ENCODE measurements at places on chromosomes 2 and 18. TPM values are rescaled to one million over a fixed set of nuclear protein-coding genes. Genes with fewer than 3 reads are reported as not detected.

GRCh38 chr2:105906481-105906880 is 161.8 kb downstream of the NCK2 start:
- no peak for ATAC-seq

- no peak for ATAC-seq
These were observed 42.4 kb downstream of the XDH start for GRCh38 chr2:31372097-31372496.

DNA sequence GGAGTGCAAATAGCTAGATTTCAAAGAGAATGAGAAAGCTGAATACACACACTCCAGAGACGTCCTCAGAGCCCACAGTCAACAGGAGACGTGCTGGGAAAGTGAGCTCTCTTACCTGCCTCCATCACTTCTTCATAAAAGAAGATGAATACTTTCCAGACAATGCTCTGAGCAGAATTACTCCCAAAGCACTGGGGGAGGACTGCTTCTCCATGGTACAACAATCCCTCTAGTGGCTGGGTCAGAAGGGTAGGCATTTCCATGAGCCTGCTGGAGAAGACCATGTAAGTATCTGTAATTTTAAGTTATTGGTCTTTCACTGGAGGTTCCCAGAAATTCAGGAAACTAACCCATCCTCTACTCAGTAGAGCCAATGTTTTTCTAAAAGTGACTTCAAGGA is 190.3 kb downstream of the RBM43 start:
- ATAC-seq: no peak

- ATAC-seq: no peak
These were observed 59.2 kb downstream of the CSRNP3 start for GRCh38 chr2:165528691-165529090.

- ATAC-seq: no peak
These were observed 19.8 kb upstream of the NT5DC4 start for GRCh38 chr2:112701052-112701451.

GRCh38 chr18:28961669-28962228 is 784.8 kb upstream of the CDH2 start:
- ATAC-seq: no peak

GRCh38 chr2:74081030-74081762 is 66.5 kb downstream of the BOLA3 start:
- ATAC-seq: no peak

DNA sequence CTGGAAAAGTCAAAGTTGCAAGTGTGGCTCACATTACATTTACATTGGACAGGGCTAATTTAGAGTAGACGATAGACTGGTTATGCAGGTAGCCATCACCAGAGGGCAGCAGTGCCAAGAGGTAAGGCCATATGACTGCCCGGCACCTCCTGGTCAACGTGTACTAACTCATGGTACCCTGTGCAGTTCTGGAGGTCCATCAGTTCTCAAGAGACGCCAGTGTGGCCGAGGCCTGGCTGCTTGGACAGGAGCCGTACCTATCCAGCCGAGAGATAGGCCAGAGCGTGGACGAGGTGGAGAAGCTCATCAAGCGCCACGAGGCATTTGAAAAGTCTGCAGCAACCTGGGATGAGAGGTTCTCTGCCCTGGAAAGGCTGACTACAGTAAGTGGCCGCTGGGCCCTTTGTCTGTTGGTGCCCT is 65.8 kb upstream of the EML6 start:
- peak; percentile 75 for ATAC-seq

DNA sequence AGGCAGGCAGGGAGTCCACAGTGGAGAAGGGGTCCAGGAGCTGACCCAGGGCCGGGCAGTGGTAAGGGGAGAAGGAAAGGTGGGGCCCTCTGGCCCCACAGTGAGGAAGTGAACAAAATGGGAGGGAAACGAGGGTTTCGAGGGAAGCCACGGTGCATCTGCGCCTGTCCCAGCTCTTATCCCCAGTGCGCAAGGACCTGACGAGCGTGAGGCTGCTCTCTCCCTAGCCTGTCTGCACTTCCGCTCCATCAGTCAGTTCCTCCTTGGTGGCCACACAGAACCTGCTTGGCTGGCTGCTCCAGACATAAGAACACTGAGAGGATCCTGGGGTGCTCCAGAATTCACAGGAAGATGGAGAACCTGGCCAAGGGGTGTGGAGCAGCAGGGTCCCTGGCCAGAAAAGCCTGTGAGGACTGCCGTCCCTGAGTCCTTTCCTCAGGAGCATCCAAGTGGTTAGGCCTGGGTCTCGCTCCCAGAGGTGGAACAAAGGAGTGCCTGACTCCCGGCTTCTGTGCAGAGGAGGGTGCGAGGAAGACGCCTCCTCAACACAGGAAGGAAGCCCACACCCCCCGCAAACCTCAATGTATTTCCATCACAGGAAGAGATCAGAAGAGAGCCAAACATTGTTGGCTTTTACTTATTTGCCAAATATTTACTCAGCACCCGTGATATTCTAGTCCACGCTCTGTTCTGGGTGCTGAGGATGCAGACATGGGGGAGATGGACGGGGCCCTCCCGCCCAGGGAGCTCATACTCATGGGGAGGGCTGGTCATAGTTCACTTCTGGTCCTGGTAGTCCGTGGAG is 43.7 kb upstream of the SEMA4C start:
- peak; percentile 10 for ATAC-seq

- no peak for ATAC-seq
These were observed 24.8 kb upstream of the HNRNPA3 start for GRCh38 chr2:177187631-177188312.

DNA sequence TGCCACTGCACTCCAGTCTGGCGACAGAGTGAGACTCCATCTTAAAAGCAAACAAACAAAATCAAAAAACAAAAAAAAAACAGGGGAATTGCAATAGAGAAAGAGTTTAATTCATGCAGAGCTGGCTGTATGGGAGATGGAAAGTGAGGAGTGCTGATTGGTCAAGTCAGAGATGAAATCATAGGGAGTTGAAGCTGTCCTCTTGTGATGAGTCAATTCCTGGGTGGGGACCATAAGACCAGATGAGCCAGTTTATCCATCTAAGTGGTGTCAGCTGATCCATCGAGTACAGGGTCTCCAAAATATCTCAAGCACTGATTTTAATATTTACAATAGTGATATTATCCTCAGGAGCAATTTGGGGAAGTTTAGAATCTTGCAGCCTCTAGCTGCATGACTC is 45.3 kb downstream of the FRZB start:
- ATAC-seq: peak; percentile 35

DNA sequence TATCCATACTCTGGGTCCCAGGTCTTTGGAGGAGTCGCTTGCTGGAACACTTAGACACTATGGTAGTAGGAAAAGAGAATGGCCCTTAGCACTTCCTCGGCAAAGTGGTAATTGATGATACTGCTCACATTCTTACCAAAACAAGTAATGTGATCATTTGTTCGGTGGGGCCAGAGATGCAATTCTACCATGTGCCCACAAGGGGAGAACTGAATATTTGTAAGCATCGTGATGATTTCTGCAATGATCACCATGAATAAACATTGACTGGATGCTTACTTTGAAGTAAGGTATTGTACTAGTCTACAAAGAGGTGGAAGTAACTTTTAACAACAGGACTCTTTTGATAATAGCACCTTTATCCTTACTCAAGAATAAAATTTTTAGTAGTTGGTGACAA is 109.7 kb downstream of the CD8B2 start:
- peak; percentile 30 for ATAC-seq

- no peak for ATAC-seq
These were observed 243.0 kb downstream of the MBD5 start for GRCh38 chr2:148263890-148264289.

- peak; percentile 0 for ATAC-seq
These were observed 609 bp downstream of the TPGS2 start for GRCh38 chr18:36828157-36828629.

DNA sequence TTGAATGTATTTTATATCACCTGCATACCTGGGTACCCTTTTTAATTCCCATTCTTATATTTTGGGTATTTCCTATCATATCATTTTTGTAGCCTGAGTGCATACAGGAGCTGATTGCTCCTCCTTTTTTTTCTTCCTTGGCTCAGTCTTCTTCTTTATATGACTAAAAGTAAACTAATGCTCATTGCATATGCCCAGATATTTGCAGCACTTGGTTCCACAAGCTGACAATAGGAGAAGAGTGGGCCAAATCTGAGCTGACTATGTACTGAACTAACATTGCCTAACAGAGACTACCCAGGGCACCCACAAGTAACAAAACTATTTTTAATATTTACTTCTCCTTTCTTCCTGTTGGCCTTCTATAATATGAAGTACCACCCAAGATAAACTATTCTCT is 131.7 kb upstream of the SPOPL start:
- no peak for ATAC-seq

DNA sequence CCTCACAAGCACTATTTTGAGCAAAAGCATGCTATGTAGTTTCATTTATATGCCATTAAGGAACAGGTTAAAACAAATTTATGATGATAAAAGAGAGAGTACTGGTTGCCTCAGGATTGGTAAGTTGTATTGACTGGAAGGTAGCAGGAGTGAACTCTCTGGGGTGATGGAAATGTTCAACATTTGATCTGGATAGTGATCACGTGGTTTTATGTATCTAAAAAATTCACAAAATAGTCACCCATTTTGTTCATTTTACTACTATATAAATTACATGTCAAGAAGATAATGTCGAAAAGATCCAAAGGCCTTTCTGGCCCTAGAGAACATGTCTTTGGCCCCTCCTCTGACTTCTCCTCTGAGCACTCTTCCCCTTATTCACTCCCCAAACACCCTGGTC is 10.4 kb upstream of the RAPGEF4 start:
- no peak for ATAC-seq

- no peak for ATAC-seq
These were observed 5.4 kb downstream of the RND3 start for GRCh38 chr2:150482111-150482510.

GRCh38 chr2:218811382-218811781 is 20.2 kb downstream of the PRKAG3 start:
- no peak for ATAC-seq

- no peak for ATAC-seq
These were observed 197.5 kb upstream of the ARL4C start for GRCh38 chr2:234694244-234695013.

GRCh38 chr18:22065311-22065710 is 104.1 kb upstream of the GATA6 start:
- no peak for ATAC-seq

OSBPL6 gene
- total RNA-seq: 11.7 TPM

GKN2 gene
- 0.27 TPM for total RNA-seq

MAB21L4 gene
- 0.09 TPM for total RNA-seq

DUSP19 gene
- 2.8 TPM for total RNA-seq

DLX2 gene
- 0.27 TPM for total RNA-seq

CFAP53 gene
- total RNA-seq: 2.6 TPM

RBFA gene
- total RNA-seq: 22.4 TPM

CIB4 gene
- total RNA-seq: not detected

RUFY4 gene
- total RNA-seq: not detected

FSHR gene
- total RNA-seq: 0.05 TPM

CPLX4 gene
- not detected for total RNA-seq

VWC2L gene
- total RNA-seq: 0.78 TPM

MYO7B gene
- 0.25 TPM for total RNA-seq
